Skin of body (tissue), 3 donors: ENCODE measurements at places on chromosomes 6 and 20. TPM values are rescaled to one million over a fixed set of nuclear protein-coding genes. Genes with fewer than 3 reads are reported as not detected.

Gene SLC17A2
- total RNA-seq, result not detected

Gene LHFPL5
- total RNA-seq, result not detected

Gene SIM1
- 2.5 TPM for total RNA-seq

Gene BEND6
- 5.6 TPM for total RNA-seq

Gene SLA2
- total RNA-seq, result 0.39 TPM

Gene TGM3
- 16.6 TPM for total RNA-seq
